ENCODE measurements at places on chromosomes 12 and 14.

DNA sequence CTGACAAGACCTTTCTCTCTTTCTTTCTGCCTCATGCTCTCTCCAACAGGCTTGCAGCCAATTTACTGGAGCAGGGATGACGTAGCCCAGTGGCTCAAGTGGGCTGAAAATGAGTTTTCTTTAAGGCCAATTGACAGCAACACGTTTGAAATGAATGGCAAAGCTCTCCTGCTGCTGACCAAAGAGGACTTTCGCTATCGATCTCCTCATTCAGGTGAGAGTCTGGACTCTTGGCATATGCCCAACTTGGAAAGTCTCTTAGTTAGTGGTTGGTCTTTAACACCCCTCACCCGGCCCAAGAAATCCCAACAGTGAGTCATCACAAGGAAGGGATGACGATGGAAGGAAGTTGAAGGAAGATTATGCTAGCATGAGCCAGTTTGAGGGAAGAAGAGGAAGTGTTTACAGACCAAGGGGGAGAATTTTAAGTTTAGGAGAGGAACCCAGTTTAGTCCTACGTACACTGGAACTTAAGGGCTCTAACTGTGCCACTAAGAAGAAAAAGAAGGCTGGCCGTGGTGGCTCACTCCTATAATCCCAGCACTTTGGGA, 189.7 kb downstream of the ETV6 start:
- DNase-seq: no peak

- no peak for DNase-seq
Measured at GRCh38 chr14:76603713-76604112, 157.6 kb upstream of the VASH1 start.

DNA sequence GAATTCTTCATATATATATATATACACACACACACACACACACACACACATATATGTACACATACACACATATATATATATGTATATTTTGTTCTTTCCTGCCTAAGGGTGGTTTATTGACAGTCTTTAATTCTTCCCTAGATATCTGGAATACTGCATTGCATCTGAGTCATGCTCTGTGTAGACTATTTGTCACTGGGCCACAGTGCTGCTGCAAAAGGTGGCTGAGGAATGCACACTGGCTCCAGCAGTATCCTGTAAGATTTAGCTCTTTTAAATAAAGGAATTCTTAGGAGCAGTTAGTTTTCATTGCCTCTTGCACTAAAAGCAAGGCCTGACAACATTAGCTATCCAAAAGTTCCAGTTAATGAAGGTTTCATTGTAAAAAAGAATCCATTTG, 200.9 kb downstream of the APAF1 start:
- no peak for DNase-seq

- DNase-seq: no peak
Measured at GRCh38 chr14:102754370-102755262, 22.6 kb upstream of the TRAF3 start.

DNA sequence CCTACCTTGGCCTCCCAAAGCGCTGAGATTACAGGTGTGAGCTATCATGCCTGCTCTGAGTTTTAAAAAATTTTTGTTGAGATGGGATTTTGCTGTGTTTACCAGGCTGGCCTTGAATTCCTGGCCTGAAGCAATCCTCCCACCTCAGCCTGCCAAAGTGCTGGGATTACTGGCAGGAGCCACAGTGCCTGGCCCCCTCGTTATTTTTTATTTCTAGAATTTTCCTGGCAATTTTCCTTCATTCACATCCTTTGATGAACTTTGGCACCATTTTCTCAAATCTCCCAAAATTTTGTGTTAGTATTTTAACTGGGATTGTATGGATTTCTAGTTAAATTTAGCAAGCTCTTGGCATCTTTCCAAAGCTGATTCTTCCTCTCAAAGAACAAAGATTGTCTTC, 24.6 kb upstream of the SCARB1 start:
- no peak for DNase-seq

- no peak for DNase-seq
Measured at GRCh38 chr14:94441531-94442205, 10.9 kb downstream of the SERPINA11 start.

DNA sequence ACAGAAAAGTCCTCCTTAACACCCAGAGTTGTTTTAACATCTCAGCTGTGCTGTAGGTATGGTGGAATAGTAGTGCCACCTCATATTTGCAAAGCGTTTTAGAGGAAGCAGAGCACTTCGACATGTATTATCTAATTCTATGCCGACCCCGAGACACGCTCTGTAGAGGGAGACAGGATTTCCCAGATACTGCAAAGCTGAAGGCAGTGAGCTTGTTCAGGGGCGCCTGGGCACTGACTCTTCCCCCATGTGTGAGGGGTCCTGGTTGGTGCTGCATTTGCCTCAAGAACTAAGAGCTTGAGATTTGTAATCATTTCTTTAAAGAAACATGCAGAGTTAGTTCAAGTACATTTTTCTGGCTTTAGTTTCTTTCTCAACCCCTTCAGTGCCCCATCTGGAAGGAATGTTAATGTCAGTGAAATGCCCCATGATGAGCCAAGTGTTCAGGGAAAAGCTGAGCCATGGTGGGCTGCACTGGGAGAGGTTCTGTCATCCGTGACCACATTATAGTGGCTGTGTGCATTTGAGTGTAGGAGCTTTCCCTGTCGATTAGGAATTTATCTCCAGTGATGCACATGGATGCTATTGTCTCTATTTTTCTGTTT, 66.3 kb downstream of the MBIP start:
- no peak for DNase-seq

GRCh38 chr14:65208548-65208947, 106.2 kb upstream of the MAX start:
- no peak for DNase-seq

DNA sequence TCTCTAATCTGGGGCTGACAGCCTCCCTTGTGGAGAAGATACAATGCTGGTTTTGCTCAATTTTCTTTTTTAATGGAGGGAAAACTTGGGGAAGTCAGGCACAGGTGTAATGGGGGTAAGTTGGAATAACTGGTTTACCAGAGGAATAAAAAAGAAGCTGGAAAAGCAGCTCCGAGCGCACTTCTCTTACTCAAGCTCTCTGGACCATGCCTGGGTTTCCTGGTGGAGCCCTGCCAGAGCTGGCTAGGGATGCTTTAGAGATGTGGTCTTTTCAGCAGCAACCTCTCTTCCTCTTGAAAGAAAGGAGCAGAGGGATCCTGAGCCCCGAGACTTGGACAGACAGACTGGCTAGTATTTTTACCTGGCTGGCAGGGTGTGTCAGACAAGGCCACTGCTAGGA, 3.9 kb upstream of the KCNA5 start:
- no peak for DNase-seq

GRCh38 chr12:67592228-67593011, 56.1 kb upstream of the DYRK2 start:
- DNase-seq: no peak

- DNase-seq: no peak
Measured at GRCh38 chr12:27769142-27769673, 10.8 kb upstream of the KLHL42 start.

GRCh38 chr12:103517161-103517560, 21.4 kb upstream of the C12orf42 start:
- no peak for DNase-seq

- DNase-seq: no peak
Measured at GRCh38 chr12:27477049-27477448, 30.5 kb downstream of the SMCO2 start.

DNA sequence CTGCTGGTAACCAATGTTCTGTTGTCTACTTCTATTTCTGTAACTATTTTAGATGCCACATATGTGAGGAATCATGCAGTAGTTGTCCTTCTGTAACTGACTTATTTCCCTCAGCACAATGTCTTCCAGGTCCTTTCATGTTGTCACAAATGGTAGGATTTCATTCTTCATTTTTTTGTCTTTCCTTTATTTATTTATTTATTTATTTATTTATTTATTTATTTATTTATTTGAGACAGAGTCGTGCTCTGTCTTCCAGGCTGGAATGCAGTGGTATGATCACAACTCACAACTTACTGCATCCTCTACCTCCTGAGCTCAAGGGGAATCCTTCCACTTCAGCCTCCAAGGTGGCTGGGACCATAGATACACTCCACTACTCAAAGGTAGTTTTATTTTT, 288.2 kb downstream of the PPFIA2 start:
- no peak for DNase-seq

GRCh38 chr12:94879542-94879941, 124.0 kb downstream of the NDUFA12 start:
- DNase-seq: no peak

DNA sequence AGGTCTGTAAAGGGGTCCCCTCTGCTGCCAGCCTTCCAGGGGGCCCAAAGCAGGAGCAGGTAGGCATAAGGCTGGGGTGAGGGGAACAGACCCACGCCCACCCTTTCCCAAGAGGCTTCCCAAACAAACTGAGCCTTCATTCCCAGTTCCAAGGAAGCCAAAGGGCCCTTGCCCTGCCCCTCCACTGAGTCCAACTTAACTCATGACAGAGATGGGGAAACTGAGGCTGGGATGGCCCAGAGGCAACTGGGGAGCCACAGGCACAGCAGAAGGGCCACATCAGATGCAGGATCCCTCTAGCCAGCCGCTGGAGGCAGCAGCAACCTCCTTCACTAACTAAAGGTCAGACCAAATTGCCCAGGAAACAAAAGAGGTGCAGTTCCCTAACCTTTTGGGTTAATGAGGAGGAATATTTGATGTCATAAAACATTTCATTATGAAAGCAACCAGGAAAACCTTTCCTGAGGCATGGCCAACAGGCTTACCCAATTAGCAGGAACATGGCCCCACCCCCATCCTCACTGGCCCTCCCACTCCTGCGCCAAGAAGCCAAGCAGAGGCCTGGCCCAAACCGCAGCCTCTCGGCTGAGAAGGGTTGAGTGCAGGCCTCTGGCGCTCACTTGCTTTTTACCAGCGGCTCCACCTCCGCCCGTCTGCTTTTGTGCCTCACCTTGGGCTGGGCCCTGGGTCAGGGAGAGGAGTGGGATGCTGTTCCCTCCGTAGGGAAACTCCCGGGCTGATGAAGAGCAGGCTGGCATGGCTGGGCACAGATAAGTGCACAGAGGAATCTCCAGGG, 293.5 kb upstream of the RTL1 start:
- DNase-seq: no peak

- no peak for DNase-seq
Measured at GRCh38 chr12:23025372-23026016, 400.5 kb downstream of the ETNK1 start.

GRCh38 chr14:57403521-57403864, 13.1 kb downstream of the NAA30 start:
- no peak for DNase-seq

GRCh38 chr12:68632486-68632885, 21.8 kb downstream of the RAP1B start:
- no peak for DNase-seq

- DNase-seq: no peak
Measured at GRCh38 chr12:108821407-108822397, 35.7 kb downstream of the SSH1 start.

GRCh38 chr14:92938890-92939671, 16.1 kb downstream of the CHGA start:
- DNase-seq: no peak

- DNase-seq: no peak
Measured at GRCh38 chr12:82473111-82473754, 114.9 kb downstream of the METTL25 start.

DNA sequence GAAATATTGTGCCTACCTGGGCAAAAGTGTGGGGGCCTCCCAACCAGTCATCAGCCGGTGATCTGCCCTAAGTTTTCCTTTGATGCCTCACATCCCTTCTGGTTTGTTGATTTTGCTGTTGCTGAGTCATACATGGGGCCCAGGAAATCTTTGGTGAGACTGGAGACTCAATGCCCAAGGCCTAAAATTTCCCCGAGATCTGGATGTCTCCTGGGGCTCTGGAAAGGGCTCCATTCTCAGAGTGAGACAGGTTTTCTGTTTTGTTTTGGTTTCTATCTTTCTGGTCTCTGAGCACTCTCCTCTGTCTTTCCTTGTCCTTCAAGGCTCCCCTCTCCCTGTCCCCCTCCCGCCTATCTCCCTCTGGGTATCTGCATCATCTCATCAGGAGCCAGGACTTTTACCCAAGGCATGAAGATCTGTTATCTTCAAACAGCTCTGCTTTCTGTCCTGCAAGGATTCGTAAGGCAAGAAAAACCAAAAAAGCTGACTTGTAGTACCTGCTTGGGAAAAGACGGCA, 152.8 kb upstream of the MAX start:
- no peak for DNase-seq

DNA sequence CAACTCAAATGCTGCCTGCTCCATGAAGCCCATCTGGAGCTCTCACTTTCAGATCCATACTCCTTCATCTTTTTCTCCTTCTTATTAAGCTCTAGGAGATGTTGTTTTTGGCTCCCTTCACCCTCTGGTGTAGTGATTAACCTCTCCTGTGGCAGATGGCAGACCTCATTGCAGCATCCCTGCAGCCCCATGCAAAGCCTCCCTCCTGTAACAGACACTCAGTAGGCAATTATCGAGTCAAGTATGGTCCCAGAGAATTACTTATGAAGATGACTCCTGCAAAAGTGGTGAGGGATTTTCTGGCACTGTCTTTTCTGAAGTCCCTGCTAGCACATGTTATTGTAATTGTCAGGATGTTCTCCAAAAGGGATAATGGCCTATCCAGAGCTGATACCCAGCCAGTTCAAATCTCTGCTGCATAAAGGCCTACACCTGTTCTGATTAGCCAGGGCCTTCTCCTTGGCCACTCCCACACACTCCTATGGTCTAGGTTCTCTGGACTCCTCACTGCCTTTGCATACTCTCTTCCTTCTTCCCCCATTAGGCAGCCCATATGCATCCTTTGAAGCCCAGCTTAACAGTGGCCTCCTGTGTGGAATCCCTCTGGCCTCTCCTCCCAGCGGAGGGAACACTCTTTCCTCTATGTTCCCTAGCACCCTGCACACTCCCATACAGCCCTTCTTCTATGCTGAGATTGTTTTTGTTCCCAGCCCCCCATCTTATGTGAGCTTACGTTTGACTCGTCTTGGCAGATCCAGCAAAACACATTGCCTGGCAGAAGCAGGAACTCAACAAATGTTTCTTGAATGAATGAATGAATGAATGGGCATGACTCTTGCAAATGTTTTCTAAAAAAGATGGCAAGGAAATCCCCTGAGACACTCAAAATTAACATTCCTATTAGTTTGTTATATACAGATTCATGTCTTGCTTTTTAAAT, 43.9 kb upstream of the MDM1 start:
- no peak for DNase-seq

DNA sequence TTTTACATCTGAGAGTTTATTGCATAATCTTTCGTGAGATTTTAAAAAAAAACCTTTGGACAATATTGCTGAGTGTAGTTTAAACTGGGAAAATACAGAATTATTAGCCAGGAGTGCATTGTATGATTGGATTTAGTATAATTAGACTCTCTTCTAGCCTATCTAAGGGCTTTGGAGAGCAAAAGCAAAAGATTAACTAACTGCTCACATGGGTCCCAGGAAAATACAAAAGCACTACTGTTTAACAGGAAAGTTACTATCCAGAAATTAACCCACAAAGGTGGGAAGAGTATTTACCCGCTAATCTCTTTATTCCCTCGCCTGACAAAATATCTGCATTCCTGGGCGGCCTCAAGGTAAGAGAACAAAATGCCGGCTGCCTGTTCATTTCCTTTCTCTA, 309.5 kb downstream of the ATXN7L3B start:
- DNase-seq: no peak

GRCh38 chr12:18595412-18595811, 142.4 kb downstream of the PLCZ1 start:
- DNase-seq: no peak

All from cortex of kidney (tissue), 1 donor.